ENCODE measurements at places on chromosomes 2 and 18. TPM values are rescaled to one million over a fixed set of nuclear protein-coding genes. Genes with fewer than 3 reads are reported as not detected.

- no peak overlapping the region for H3K4me3 ChIP-seq
- peak overlapping the region; percentile 45 for H3K27ac ChIP-seq
- H3K4me1 ChIP-seq: peaks cover 5% of the 10 kb centered on the region
These were observed 5.6 kb upstream of the HS6ST1 start for GRCh38 chr2:128324008-128324896.

- no peaks in the 10 kb centered on the region for H3K27me3 ChIP-seq
- no peak overlapping the region for H3K27ac ChIP-seq
- peaks cover 3% of the 10 kb centered on the region for H3K36me3 ChIP-seq
These were observed 1.5 kb downstream of the STRADB start for GRCh38 chr2:201452922-201453643.

GRCh38 chr18:36420826-36421225 lies 123.3 kb downstream of the FHOD3 start:
- no peak overlapping the region for H3K4me3 ChIP-seq
- H3K27me3 ChIP-seq: no peaks in the 10 kb centered on the region
- H3K4me1 ChIP-seq: peaks cover 40% of the 10 kb centered on the region
- peak overlapping the region; percentile 73 for H3K27ac ChIP-seq

The ANKRD29 gene
- 118 TPM for total RNA-seq

DNA sequence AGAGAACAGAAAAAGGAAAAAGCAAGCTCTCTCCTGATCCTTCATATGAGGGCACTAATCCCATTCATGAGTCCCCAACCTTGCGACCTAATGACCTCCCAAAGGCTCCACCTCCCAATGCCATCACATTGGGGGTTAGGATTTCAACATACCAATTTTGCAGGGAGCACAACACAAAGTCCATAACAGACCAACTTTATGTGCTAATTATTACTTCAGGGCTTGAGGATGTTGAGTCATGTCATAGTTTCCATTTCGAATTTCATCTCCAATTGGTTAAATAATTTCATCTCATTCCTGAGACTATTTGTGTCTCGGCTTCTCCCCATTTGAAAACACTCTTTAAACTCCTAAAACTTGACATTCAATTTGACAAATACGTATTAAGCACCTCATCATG lies 69.9 kb upstream of the KLF7 start:
- H3K36me3 ChIP-seq: no peaks in the 10 kb centered on the region
- no peaks in the 10 kb centered on the region for H3K27me3 ChIP-seq
- DNase-seq: no peak
- H3K4me3 ChIP-seq: no peak overlapping the region

The BCL2 gene
- 20.5 TPM for total RNA-seq

- DNase-seq: no peak
- no peaks in the 10 kb centered on the region for H3K27me3 ChIP-seq
- peak overlapping the region; percentile 96 for H3K27ac ChIP-seq
- H3K36me3 ChIP-seq: peaks cover 32% of the 10 kb centered on the region
These were observed 713 bp downstream of the ATOH8 start for GRCh38 chr2:85754313-85755095.

The GALR1 gene
- not detected for total RNA-seq

DNA sequence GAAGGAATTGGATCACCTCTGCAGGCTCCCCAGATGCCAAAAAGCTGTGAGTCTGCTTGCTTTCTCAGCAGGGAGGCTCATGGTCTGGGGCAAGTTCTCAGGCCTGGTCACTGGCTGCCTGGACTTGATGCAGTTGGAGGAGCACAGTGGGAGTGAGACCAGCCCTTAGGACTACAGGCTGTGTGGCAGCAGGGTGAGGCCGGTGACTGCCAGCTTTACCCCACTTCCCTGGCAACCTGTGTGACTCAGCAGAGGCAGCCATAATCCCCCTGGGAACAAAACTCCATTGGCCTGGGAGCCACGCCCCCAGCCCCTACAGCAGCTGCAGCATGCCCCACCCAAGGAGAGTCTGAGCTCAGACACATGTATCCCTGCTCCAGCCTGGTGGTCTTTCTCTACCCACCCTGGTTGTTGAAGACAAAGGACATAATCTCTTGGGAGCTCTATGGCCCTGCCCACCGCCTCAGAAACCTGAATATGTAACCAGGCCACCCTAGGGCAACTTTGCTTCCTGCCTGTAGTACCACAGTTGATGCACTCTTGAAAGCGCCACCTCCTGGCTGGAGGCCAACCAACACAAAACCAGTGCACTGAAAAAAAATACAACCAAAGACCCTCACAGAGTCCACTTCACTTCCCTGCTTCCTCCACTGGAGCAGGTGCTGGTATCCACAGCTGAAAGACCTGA lies 106.8 kb upstream of the SPATS2L start:
- H3K27me3 ChIP-seq: no peaks in the 10 kb centered on the region
- no peaks in the 10 kb centered on the region for H3K4me1 ChIP-seq
- no peak overlapping the region for H3K27ac ChIP-seq
- H3K4me3 ChIP-seq: no peak overlapping the region

- H3K4me1 ChIP-seq: peaks cover 23% of the 10 kb centered on the region
- no peak for DNase-seq
- no peaks in the 10 kb centered on the region for H3K36me3 ChIP-seq
- H3K4me3 ChIP-seq: peak overlapping the region; percentile 67
- no peak overlapping the region for H3K27ac ChIP-seq
These were observed 335 bp downstream of the HES6 start for GRCh38 chr2:238239543-238239862.

DNA sequence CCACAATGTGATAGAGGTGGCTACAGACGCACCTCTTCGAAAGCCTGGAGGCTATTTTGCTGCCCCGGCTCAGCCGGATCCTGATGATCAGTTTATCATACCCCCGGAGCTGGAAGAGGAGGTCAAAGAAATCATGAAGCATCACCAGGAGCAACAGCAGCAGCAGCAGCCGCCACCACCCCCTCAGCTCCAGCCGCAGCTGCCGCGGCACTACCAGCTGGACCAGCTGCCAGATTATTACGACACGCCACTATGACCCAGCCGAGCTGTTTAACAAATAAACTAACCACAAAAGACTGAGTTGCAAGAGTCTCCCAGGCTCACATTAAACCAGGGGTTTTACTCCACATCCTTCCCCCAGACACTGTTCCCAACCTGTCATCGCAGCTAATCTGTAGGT lies 263.8 kb downstream of the PHLPP1 start:
- H3K4me3 ChIP-seq: no peak overlapping the region
- H3K4me1 ChIP-seq: no peaks in the 10 kb centered on the region
- DNase-seq: no peak
- H3K27me3 ChIP-seq: no peaks in the 10 kb centered on the region
- no peak overlapping the region for H3K27ac ChIP-seq

The SERPINB5 gene
- not detected for total RNA-seq

The MBD5 gene
- total RNA-seq: 8.3 TPM
